Activated CD8-positive, alpha-beta T cell treated with anti-CD3 and anti-CD28 coated beads, Interleukin-2, amount 10 ng/mL, durations not matched to agents 7 days and 5 days (primary cell): ENCODE measurements at places on chromosomes 7 and 10.

GRCh38 chr7:75945297-75946168, 30.6 kb downstream of the POR start:
- no peak for DNase-seq

- DNase-seq = no peak
Measured at GRCh38 chr7:90236721-90237289, 8.2 kb upstream of the CFAP69 start.

DNA sequence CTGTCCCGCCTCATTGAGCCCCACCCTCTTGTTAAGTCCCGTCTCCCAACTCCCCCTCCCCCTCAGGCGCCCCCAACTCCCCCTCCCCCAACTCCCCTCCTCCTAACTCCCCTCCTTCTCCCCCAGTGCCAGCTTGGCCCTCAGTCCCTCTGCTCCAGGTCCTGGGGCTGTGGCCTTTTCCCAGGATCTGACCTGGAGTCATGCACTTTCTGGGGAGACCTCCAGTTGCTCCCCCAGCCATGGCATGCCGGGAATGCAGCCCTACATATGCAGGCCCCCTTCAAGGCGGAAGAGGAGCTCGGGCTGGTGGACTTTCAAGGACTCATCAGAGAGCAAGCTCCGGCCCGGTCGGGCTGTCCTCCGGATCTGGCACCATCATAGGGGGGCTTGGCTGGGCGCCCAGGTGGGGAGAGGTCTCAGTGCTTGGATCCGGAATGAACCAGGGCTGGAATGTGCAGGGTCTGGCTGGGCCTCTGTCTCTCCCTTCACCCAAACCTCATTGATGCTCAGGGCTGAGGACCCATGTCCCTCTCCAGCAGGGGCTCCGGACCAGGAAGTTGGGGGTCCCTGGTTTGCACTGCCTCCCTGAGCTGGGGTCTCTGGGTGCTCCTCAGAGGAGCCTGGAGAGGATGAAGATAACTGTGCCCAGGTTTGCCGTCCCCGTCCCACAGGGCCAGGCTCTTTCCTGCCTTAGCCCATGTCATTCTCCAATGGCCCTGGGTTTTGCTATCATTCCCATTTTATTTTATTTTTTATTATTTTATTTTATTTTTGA, 41.1 kb downstream of the TMEM270 start:
- no peak for DNase-seq

GRCh38 chr7:116686812-116687419, 14.9 kb downstream of the MET start:
- DNase-seq = no peak

DNA sequence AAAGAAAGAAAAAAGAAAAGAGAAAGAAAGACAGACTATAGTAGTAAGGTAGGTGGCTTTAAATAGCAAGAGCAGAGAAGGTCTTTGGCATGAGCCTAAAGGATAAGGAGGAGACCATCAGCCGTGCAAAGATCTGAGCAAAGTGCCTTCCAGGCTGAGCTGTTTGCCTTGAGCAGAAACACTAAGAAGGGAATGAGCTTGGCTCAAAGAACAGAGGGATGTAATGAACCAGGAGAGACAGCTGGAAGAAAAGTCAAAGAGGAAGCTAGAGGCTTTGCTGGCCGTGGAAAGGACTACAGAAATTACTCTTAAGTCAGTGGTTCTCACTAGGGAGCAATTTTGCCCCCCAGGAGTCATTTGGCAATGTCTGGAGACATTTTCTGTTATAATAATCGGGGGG, 228.6 kb downstream of the FGFR2 start:
- no peak for DNase-seq

- DNase-seq = no peak
Measured at GRCh38 chr10:43083764-43084163, 6.9 kb downstream of the RET start.

DNA sequence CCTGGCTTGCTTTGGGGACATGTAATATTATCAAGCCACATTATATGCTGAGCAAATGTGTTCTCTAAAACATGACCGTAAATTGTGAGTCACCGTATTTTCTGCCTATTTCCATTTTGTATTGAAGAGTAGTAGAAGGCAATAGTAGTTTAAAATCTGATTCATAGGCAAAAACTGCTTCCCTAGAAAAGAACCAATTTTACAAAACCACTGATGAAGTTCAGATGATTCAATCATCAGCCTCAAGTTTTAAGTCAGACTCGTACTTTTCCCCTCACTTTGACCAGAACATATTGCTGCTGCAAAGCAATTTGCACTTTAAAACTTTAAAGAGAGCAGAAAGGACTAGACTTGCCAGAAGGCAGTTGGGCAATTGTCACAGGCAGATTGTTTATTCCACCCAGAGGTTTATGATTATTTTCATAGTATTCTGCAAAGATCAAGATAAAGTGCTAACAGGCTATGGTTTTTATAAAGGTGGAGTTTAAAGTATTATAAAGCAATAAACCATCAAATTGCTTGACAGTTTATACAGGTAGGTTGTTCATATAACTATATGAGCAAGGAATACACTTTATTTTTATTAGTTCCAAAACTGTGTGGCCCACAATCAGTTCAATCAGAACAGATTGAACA, 168.2 kb downstream of the ETV1 start:
- DNase-seq = no peak

GRCh38 chr7:140542228-140542603, 62.9 kb upstream of the MKRN1 start:
- DNase-seq = no peak

GRCh38 chr10:121804460-121804859, 123.4 kb downstream of the ATE1 start:
- no peak for DNase-seq

GRCh38 chr7:112646783-112647182, 143.4 kb downstream of the TMEM168 start:
- no peak for DNase-seq

DNA sequence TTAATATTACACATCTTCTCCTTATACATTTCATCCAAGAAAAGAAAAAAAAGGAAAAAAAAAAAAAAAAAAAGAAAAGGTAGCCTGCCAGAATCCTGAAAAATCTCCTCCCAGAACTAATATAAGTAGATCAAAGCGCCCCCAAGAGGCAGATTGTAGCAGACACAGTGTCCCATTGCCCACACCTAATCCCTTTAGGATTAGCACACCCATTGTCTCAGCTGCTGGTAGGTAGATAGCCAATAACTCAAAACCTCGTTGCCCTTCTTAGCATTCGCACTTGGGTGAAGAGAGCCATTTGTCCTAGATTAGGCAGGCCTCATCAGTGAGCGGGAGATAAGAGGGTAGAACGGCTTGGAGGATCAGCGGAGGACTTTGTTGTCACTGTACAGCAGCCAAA, 100.2 kb upstream of the SORCS1 start:
- DNase-seq = no peak

DNA sequence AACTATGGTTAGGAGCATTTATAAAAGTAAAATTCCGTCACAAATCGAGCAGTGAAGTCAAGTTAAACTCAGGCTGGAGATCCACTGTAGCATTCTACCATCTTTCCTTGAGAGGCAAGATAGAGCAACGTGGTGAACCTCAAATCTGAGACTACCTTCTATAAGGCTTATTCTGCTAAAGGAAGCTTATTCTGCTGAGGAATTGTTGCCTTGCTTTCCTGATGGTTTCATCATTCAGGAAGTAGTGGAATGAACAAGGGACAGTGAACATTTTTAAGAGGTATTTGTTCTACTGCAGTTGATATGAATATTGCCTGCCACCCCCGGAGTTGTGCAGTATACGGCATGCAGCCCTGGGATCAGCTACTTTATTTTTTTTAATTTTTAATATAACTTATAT, 170.8 kb downstream of the VPS50 start:
- DNase-seq = no peak

DNA sequence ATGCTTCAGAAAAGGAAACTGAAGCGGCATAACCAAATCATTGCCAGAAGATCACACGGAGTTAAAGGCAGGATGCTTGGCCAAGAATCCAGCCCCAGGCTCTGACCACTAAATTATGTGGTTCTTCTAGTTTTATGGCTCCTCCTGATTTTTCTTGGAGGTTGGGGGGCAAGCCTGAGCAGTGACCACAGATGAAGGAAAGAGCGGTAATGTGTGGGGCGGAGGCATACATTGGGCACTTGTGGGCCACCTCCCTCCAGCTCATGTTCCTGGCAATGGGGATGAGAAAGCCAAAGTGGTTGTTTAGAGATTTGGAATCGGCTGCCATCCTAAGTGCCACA, 3.2 kb downstream of the TRPV6 start:
- no peak for DNase-seq

- DNase-seq = no peak
Measured at GRCh38 chr10:125768219-125768855, 7.3 kb downstream of the MMP21 start.

DNA sequence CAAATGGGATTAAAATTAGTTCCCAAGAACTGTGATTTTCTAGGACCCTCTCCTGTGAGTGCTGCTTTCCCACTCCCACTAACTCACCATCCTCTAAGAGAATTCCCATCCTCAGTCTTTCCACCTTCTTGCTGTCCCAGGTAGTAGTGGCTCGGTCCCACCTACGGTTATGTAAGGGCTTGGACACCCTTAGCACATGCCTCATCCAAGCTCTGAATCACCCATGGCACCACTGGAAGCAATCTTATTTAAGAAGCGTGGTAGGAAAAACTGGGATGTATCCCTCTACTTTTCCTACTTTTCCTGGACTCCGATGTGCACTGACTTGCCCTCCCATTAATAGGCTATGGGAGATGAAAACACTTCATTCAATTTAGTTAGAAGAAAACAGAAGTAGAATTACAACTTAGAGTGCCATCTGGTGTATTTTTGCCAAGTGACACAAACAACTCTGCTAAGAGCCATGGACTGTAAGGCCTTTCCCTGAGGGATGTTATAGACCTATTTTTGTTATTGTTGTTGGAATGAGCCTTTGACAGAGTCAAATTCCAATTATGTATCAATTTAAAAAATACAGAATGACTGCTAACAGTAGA, 13.7 kb upstream of the ANKRD22 start:
- DNase-seq = no peak

- no peak for DNase-seq
Measured at GRCh38 chr7:114949231-114949630, 27.3 kb downstream of the MDFIC start.

- no peak for DNase-seq
Measured at GRCh38 chr7:66758950-66759628, 18.6 kb downstream of the RABGEF1 start.

GRCh38 chr7:66429498-66430163, 199.1 kb upstream of the KCTD7 start:
- no peak for DNase-seq

DNA sequence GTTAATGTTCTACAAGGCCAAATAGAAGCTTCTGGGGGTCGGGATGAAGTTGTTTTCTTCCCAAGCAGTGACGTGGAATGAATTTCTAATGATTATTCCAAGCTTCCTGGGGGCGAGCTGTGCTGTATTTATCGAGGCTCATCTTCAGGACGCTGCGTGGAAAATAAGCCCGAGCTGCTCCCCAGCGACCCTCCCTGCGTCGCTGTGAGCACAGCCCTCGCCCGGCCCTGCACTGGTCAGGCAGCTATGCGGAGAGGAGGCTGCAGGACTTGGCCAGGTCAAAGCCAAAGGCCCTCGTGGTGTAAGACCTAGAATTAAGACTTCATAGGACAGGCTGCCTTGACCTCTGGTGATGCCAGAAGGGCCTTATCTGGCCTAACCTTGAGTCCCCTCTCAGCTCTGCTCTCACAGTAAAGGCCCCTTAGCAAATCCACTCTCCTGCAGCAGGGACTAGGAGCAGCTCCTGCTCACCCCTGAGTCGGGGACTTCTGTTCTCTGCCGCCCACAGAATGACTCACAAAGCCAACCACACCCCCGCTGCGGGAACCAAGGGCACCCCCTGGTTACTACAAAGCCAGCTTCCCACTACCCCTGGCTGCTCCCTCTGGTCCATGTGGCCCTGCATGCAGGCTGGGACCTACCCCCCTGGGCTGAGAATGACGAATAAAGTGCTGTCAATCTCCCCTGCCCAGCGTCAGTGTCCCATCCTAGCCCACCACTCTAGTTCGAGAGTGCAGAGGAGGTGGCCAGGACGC, 501.6 kb downstream of the TCERG1L start:
- no peak for DNase-seq

DNA sequence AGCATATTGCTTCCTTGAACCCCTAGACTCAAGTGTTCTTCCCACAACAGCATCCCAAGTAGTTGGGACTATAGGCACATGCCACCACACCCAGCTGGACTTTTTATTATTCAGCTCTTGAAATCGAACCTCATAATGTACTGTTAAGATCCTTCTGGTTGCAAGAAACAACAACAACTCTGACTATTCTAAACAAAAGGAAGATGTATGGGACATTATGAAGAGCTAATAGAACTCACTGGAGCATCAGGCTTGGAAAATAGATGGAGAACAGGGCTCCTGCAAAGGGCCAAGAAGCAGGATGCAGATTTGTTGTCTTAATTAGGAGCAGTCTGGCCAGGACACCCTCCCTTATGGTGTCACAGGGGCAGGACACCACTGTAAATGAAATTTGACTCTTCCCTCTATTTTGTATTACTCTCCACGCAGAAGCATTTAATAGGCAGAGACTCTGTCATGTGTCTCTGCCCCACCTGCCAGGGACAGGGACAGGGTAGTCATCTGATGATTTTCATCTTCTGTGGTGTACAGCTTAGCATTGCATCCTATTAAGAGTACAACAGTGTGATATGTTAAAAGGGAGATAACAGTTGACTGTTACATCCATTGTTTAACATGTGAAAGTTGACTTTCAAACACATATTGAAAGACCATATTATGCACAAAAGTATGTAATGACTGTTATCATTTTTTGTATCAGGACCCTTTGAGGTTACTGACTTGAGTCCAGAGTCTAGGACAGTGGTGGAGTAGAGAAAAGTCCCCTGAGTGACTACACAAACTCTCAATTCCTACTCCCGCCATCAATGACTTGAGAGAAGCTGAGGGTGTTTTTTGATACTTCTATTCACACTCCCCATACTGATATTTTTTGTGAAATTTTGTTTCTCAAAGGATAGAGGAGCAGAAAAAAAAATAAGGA, 157.3 kb downstream of the LRRC4 start:
- DNase-seq = no peak

GRCh38 chr7:97009753-97010732, 4.7 kb downstream of the DLX6 start:
- no peak for DNase-seq

DNA sequence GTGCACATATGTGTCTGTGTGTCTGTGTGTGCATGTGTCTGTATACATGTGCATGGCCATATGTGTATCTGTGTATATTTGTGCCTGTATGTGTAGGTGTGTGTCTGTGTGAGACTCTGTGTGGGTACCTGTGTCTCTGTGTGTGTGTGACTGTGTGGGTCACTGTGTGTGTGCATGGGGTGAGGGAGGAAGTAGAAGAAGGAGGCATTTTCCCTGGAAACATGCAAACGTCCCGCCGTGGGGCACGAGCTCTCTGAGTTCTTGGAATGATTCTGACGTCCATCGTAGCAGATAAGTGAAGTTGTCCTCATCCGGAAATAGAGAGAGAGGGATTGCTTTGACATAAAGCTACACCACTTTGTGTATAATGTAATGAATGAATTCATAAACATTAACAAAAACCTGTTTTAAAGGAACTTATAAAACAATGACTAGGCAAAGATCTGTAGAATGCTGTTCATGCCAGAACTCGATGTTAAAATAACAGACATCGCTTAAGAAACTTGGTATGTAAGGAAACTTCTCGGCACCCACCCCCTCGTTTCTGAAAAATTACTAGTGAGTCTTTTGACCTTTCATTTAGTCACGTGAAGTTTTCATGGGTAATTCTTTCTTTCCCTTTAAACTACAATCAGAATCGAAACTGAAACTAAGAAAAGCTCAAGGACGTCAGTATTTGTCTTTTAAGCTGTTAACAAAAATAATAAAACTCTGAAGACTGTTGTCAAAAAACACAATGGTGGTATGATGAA, 43.6 kb upstream of the KLF6 start:
- no peak for DNase-seq
